Activated T-cell treated with anti-CD3 and anti-CD28 coated beads for 1 hour (primary cell): ENCODE measurements at places on chromosomes 4 and X.

GRCh38 chr4:133424605-133425004 lies 275.5 kb downstream of the PCDH10 start:
- no peak for DNase-seq

DNA sequence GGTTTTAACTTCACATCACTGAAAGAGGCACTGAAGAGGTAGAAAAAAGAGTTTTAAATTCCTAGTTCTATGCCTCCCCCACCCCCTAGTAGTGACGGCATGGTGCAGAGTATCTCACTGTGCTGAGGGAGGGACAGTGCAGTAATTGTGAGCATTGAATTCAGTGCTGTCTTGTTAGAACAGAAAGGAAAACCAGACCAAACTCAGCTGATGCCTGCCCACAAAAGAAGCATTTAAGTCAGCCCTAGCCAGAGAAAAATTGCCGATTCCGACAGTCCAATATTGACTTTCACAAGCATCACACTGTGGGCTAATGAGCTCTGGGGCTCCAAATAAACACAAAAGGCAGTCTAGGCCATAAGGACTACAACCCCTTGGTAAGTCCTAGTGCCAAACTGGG lies 417.7 kb downstream of the AR start:
- no peak for DNase-seq

- no peak for DNase-seq
Measured at GRCh38 chr4:48490012-48490679, at the start of gene ZAR1. ZAR1 (plus strand) TSS chr4:48490252; CDS start chr4:48490292, 40 bp downstream.

GRCh38 chrX:65241059-65241721 lies 264.9 kb upstream of the ZC4H2 start:
- no peak for DNase-seq

DNA sequence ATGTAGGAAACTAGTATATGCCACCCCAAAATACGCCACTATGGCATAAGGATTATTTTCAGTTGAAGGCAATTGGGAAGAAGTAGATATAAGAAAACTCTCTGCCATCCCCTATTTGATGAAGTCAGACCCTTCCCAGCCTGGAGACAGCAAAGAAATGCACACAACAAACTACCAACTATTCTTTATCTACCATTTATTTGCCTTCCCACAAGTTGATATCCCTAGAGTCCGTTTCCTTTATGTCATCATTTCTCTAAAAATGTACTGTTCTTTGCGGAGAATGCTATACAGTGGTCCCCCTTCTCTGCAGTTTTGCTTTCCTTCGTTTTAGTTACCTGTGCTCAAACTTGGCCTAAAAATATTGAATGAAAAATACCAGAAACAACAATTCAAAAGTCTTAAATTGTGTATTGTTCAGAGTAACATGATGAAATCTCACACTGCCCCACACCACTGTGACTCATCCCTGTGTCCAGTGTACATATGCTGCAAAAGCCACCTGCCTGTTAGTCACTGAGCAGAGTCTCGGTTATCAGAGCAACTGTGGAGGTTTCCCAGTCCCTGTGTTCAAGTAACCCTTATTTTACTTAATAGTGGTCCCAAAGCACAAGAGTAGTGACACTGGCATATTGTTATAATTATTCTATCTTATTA lies 152.3 kb downstream of the WDFY3 start:
- DNase-seq, result no peak

- no peak for DNase-seq
Measured at GRCh38 chr4:150852216-150852615, 162.9 kb downstream of the LRBA start.

- DNase-seq, result no peak
Measured at GRCh38 chr4:158588285-158588684, 66.6 kb downstream of the RXFP1 start.

DNA sequence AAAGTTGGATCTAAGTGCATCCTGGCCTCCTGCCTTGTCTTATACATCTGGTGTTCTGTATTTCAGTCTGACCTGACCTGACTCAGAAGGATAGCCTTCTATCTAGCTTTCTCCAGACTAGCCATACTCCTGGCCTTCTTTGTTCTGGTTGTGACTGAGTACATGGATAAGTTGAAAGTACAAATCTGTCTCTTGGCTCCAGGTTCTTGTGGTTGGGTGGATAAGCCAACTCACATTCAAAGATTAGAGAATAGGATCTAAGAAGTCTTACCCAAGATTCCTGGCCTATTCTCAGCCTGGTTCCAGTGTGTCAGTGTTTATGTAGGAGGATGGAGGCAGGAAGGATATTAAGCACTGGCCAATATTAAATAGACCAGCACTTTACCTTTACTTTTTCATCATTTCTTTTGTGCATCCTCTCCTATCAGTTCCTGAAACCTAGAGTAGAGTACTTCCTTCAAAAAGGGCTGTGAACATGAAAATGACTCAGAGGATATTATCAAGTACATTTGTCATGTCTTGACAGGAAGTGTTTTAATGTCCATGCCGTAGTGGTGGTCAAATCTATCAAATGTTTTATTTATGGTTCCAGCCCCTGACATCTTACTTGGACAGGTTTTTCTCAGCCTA lies 123.5 kb downstream of the IL15 start:
- no peak for DNase-seq

DNA sequence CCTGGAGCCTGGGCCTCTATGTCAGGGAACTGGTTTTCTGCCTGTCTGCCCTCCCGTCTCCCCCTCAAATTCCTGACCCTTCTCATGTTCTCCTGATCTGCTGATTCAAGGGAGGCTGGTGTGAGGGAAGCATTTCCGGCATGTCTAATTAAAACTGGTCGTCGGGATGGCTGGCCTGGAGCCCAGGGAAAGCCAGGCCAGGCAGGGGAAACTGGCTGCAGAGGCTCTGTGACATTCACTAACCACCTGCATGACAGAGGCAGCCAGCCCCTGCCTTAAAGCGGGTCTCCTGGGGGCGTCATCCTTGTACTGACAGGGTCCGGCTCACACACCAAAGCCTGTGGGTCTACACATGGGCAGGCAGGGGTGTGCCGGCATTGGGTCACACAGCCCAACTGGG lies 35.2 kb downstream of the ABLIM2 start:
- DNase-seq, result no peak

- no peak for DNase-seq
Measured at GRCh38 chr4:6349896-6350603, 80.4 kb downstream of the WFS1 start.

- DNase-seq, result no peak
Measured at GRCh38 chr4:144371485-144371884, 231.0 kb upstream of the GYPA start.
